Iris pigment epithelial cell (primary cell): ENCODE measurements at places on chromosomes 11 and 22.

DNA sequence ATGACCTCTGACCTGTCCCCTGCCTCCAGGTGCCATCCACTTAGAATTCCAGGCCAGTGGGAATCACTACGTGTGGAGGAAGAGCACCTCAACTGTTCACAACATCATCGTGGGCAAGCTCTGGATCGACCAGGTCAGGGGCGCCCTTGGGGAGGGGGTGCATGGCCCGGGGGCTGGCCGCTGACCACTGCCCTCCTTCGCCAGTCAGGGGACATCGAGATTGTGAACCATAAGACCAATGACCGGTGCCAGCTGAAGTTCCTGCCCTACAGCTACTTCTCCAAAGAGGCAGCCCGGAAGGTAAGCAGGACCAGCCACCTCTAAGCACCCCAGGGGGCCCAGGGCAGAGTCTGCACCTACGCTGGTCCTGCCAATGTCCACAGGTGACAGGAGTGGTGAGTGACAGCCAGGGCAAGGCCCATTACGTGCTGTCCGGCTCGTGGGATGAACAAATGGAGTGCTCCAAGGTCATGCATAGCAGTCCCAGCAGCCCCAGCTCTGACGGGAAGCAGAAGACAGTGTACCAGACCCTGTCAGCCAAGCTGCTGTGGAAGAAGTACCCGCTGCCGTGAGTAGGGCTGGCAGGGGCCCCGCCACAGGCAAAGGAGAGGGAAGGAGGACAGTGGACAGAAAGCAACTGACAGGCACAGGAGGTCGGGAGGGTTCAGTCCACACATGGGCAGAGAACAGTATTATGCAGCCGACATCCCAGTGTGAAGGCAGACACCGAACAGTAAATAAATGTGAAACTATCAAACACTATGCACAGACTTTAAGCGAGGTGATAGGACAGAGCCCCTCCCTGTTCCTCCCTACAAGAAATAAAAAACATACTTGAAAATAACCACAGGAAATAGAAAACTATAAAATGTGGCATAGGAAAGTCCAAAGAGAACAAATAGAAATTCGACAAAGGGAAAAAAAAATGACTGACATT is 74.9 kb downstream of the MORC2 start:
- DNase-seq = no peak

- no peak for DNase-seq
Observed at GRCh38 chr11:10459029-10459970, 4.2 kb downstream of the AMPD3 start.

DNA sequence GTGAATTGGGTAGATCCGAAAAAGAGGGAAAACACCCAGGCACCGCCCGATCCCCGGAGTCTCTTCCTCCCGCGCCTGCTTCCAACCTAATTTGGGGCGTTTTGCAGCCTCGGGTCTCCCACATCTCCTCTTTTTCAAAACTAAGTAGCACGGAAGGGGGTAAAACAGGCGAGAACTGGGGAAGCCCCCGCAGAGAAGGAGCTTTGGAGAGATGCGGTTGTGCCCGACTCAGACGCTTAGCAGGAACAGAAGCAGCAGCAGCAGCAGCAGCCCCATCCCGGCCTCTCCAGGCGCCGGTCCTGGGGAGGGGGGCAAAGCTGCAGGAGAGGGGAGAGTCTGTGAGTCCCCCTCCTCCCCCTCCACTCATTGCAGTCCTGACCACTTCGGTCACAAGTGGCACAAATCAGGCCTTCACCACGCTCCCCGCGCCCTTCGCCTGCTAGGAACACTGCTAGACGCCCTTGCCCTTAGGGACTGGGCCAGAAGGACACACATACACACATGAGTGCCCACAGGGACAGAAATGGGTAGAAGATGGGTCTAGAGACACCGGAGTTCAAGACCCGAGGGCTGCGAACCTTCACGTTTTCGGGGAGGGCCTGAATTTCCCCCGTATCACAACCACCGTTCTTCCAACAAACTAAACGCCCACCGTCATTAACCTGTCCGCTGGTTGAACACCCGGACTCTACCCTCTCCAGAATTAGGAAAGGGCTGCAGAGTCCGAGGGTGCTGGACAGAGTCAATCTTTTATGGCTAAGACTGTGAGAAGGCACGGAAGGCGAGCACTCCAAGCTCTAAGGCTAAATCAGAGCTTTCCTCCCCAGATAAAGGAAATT is 98.3 kb upstream of the HSD17B12 start:
- no peak for DNase-seq

DNA sequence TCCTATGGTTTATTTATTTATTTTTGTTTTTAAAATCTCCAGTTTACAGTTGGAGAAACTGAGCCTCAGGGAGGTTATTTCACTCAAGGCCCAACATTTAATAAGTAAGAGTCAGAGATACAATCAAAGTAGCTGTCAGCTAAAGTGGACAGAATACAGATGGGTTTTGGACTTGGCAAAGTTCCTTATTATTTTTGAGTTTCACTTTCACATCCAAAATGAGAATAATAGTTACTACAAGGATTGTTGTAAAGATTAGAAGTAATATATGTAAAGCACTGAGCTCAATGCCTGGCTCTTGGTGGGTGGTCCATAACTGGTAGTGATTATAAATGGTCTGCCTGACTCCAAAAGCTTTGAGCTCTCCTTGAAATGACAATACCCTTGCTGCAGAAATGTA is 87.5 kb upstream of the SESN3 start:
- no peak for DNase-seq

- DNase-seq = no peak
Observed at GRCh38 chr11:94997437-94997836, 23.9 kb downstream of the KDM4D start.

GRCh38 chr22:46858181-46858771 is 95.8 kb downstream of the TBC1D22A start:
- DNase-seq = no peak

- DNase-seq = no peak
Observed at GRCh38 chr11:98027652-98028051, 993.1 kb upstream of the CNTN5 start.

DNA sequence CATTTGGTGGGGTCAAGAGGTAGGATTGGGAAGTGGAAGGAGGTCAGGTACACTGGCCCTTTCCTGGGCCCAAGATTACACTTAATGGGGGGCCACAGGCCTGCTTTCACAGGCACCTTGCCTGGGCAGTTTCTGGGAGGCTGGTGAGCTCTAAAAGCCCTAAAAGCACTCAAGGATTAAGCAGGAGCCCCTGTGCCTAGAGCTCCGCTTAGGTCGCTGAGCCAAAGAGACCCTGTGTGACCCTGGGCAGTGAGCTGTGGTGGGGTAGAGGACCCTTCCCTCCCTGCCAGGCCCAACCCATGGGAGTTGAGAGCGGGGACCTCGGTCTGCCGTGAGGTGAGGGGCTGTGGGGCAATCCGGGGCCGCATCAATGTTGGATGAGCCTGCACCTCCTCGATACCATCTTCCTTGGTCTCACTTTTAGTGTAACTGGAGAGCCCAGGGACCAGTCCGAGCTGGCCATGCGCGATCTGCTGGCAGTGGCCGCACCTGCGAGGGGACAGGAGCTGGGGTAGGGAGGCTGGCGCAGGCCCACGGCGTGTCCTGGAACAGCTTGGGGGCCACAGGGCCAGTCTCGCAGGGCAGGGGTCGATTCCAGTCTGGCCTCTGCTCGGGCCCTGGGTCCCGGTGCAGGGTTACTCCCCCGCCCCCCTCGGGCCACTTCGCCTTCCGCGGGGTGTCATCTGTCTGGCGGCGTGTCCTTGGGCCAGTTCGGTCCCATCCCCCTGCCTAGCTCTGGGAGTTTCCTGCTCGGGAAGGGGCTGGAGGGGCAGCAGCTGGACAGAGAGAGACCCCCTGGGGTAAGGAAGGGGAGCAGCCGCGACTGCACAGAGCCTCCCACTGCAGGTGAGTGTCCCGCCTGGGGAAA is 44.3 kb downstream of the EIF3F start:
- DNase-seq = no peak

DNA sequence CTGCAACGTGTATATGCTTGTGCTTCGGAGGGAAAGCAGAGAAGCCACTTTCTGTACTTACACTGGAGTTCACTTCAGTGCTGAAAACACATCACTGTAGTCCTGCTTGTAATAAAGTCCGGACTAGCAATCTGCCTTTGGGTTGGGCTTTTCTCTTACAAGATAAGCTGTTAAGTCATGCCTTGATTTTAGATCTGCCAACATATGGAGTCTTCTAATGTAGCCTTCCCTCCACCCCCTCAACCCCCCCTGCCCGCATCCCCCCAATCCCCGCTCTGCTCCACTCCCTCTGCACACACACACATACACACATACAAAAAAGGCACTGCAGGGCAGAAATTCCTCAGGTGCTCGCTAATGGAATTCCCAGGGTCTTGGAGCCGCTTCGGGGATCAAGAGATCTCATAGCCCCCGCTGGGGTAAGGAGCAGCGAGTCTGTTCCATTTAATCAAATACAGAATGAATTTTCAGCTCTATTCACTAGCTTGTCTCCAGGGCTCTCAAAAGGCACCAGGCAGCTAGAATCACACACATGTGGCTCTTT is 3.4 kb downstream of the CDON start:
- DNase-seq = no peak

GRCh38 chr22:39943337-39943736 is 16.9 kb upstream of the TMA7B start:
- DNase-seq = no peak

GRCh38 chr11:46352063-46352841 is 5.0 kb downstream of the DGKZ start:
- no peak for DNase-seq

- no peak for DNase-seq
Observed at GRCh38 chr11:15775015-15775541, 581.3 kb downstream of the SOX6 start.
